DMS79 treated with DMSO at 0.1 percent for 48 hours (cell line): ENCODE measurements at places on chromosomes 12 and 14.

GRCh38 chr12:64082866-64083268 lies 139.2 kb downstream of the KICS2 start:
- DNase-seq = no peak

- DNase-seq = no peak
Measured at GRCh38 chr14:55433880-55434804, 6.3 kb downstream of the TBPL2 start.

GRCh38 chr14:104343690-104344640 lies 205.6 kb downstream of the KIF26A start:
- peak; percentile 17 for DNase-seq

DNA sequence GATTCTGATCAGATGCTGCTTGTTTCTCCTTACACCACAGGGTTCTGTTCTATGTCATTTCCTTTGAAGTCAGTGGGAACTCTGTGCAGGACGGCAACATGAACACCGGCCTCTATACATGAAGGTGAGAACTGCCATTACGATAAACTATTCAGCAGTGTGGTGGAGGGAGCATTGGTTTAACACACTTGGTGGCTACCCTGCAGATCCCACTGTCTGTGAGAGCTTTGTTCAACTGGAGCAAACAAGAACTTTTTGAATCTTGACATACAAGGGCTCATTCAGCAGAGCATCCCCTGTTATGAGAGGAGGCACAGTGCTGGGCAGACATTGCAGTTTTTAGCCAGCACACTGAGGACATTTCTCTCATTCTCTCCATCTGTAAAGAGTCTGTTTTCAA lies 10.7 kb upstream of the FRS2 start:
- no peak for DNase-seq

GRCh38 chr12:120625557-120626419 lies 14.6 kb upstream of the CABP1 start:
- DNase-seq = no peak
